ENCODE measurements at places on chromosomes 11 and 22.

GRCh38 chr11:22786475-22786874, 43.1 kb downstream of the SVIP start:
- no peak for DNase-seq

DNA sequence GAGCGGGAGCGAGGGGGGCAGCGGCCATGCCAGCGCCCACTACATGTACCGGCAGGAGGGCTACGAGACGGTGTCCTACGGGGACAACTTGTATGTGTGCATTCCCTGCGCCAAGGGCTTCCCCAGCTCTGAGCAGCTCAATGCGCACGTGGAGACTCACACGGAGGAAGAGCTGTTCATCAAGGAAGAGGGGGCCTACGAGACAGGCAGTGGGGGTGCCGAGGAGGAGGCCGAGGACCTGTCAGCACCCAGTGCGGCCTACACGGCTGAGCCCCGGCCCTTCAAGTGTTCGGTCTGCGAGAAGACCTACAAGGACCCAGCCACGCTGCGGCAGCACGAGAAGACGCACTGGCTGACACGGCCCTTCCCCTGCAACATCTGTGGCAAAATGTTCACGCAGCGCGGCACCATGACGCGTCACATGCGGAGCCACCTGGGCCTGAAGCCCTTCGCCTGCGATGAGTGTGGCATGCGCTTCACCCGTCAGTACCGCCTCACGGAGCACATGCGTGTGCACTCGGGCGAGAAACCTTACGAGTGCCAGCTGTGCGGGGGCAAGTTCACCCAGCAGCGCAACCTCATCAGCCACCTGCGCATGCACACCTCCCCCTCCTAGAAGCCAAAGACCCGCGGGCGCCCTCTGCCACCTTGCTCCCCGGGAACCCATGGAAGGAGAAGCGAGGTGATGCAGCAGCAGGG, 20.9 kb upstream of the TMEM191C start:
- DNase-seq = no peak

GRCh38 chr22:27679693-27680488, 121.7 kb downstream of the MN1 start:
- DNase-seq = no peak

DNA sequence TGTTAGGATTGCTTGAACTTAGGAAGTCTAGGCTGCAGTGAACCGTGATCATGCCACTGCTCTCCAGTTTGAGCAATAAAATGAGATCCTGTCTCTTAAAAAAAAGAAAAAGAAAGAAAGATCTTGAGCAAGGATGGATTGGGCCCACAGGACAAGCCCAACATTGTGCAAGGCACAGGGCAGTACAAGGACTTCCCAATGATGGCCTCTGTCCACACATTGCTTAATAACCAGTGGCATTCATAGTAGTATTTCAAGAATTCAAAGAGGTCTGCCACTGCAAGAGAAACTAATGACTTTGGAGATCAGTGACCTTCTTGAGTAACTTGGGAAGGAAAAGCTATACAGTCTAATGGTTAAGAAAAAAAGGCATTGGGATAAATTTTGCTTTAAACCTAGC, 44.6 kb downstream of the SEZ6L start:
- no peak for DNase-seq

DNA sequence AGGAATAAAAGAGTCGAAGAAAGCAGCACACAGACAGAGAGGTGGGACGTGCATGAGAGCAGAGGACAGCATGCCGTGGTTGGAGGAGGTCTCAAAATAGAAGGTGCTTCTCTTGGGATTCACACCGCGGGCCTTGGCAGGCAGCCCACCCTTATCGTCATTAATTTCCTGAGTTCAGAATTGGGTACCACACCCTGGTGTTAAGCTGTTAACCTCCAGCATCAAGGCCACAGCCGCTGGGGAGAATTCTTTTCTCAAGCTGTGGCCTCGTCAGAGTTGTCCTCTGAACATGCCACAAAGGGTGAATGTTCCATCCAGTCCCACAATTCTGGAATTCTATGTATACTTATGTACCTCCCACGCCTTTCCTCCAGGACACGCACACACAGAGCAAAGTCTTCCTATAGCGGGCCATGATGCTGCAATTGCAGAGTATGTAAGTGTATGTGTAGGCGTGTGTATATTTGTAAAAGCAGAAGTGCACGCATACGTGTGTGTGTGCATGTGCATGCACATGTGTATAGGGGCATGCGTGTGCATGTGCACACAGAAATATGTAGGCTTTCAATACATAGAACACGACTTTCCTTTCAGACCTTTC, 39.0 kb downstream of the ADAMTS8 start:
- DNase-seq = no peak

DNA sequence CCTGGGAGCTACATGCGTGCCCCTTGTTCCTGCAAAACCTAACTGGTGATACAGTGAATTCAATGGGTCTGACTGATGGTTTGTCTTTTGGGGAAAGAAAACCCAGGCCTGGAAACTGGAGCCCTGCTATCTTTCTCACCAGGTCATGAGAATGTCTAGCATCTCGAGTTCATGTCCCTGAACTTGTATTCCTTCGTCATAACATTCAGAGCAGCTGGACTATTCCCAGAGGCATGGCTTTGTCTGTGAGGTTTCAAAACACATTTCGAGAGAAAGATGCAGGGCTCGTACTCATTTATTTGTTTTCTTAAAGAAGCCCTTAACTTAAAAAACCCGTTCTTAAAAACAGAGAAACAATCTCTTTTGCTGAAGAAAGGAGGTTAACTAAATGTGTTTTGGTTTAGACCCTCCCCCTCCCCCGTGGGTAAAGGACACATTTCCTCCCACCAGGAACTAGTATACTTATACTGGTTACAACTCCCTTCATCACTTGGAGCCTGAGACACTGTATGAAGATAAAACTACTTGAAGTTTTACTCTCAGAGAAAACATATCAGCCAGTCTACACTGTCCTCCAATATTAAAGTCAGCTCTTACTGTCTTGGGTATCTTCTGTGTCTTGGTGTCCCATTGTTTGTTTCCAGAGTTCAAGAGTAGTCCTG, 43.2 kb downstream of the ME3 start:
- DNase-seq = no peak

DNA sequence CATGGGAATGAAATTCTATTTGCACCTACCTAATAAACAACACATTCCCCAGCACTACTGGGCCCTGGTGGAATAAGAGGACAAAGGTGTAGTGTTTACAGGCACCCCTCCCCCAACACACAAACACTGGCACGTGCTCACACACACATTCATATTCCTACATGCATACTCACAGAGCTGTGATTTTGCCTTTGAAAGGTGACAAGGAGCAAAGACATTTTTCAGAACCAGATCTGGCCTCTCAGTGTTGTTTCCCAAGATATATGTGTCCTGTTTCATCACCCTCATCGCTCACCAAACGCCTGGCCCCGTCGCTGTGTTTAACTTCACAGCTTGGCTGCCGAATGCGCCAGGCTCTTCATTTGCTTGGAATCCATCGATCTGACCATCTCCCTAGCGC, 292.6 kb downstream of the NTM start:
- DNase-seq = no peak

GRCh38 chr11:57095417-57095816, 86.3 kb upstream of the LRRC55 start:
- DNase-seq = no peak

- DNase-seq = peak; percentile 12
These were observed 27.8 kb upstream of the AMOTL1 start for GRCh38 chr11:94740083-94741021.
